Activated CD4-positive, alpha-beta T cell treated with anti-CD3 and anti-CD28 coated beads for 24 hours (primary cell): ENCODE measurements at places on chromosomes 13 and 19.
A peak's percentile ranks its signal among the peaks of the same experiment; 100 is the strongest.

- DNase-seq, result no peak
Measured at GRCh38 chr19:44072543-44073401, 813 bp downstream of the ZNF284 start.

GRCh38 chr13:44368062-44368591, 5.5 kb upstream of the SERP2 start:
- no peak for DNase-seq

GRCh38 chr13:67833564-67833963, 603.4 kb upstream of the PCDH9 start:
- DNase-seq, result no peak

GRCh38 chr19:37313335-37313627, 57.6 kb upstream of the ZNF527 start:
- no peak for DNase-seq

DNA sequence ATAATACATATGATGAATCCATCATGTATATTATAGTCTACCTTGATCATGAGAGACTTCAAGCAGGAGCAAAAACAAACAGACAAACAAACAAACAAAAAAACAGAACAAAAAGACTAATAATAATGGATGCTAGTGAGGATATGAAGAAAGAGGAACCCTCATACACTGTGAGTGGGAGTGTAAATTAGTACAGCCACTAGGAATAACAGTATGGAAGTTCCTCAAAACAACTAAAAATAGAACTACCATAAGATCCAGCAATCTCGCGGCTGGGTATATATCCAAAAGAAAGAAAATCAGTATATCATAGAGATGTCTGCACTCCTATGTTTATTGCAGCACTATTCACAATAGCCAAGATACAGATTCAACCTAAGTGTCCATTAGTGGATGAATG, 7.0 kb upstream of the DLEU7 start:
- DNase-seq, result no peak

DNA sequence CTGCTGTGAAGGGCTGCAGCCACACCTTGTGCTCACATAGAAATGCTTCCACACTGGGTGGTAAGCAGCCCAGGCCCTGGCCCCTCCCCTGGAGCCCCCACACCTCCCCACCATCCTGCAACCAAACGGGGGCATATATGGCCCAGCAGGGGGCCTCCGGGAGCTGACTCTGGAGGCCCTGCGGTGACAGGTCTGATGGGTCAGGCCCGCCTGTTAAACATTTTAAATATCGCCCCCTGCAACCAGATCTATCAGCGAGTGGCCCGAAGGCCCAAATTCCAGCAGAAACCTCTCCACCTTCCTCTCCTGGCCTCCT, 48.0 kb upstream of the KATNAL1 start:
- DNase-seq, result no peak

GRCh38 chr19:30263830-30264381, 108.3 kb upstream of the ZNF536 start:
- DNase-seq, result no peak

DNA sequence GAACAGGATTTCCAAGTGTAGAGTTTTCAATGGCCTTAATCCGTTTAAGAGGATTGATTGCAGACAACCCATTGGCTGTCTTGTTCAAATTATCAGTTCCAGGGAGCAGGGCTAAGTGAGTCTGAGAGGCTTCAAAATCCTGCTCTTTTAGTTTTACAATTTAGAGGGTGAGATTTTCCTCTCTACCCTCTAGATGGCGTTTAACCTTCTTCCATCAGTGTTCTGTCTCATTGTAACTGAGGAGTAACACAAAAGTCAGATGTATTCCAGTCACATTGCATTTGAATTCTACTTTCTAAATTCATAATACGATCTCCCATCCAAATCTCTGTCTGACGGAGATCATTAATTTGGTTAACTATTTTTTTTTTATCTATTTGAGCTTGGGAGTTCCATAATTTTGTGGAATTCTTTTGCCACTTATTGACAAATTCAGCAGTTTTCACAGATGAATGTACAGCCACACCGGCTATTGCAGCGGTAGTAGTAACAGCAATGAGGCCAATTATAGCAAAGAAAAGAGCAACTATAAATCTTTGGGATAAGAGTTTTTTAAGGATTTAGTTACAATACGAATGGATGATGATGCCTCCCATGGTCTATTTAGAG, 7.8 kb upstream of the C19orf84 start:
- DNase-seq, result no peak

DNA sequence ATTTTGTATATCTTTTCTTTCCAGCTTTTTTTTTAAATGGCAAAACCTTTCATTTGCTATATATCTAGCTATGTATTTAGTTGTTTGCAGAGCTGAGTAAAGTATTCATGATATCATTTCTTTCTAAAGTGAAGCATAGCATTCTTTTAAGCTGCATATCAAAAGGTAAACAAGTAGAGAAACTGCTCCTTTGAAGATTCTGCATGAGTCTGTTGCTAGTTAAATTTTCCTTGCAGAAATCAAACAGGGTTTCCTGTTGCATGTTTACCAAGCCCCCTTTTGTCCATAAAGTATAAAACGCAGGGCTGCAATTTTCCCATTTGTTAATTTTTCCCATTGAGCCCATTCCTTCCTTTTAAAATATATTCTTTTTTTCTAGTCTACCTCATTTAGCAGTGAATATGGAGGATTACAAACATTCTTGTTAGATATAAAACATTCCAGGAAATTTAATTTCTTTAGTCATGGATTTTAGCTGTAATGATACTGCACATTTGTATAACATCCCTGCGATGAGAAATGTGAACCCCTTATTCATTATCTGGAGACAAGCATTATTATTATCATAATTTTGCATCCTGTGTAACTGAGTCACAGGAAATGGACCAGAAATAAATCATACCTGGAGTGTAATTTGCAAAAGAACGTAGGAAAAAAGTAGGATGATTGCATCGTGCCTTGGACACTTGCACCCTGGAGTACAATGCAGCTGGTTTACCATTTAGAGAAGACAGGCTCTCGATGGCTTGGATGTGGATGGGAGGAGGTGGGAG, 110.9 kb upstream of the ARGLU1 start:
- no peak for DNase-seq

- DNase-seq, result no peak
Measured at GRCh38 chr19:5553892-5554291, 13.9 kb downstream of the TINCR start.

DNA sequence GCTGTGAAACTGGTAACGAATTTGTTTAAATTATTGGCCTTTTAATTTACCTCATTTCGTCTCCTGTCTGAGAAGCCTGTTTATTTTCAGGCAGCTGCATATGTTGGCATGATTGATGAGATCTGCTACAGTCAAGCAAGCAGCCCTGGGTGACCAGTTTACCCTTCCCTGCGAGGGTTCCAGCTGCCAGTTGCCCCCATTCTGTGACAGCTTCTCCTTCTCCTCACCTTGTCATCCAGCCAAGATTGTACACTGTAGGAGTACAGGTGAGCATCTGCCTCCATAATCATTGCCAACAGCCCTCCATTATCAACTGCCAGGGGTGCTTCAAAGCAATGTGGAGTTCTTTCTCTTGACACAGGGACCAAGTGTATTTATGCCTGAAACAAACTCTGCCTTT, 1979.9 kb upstream of the PRR20A start:
- DNase-seq, result no peak

DNA sequence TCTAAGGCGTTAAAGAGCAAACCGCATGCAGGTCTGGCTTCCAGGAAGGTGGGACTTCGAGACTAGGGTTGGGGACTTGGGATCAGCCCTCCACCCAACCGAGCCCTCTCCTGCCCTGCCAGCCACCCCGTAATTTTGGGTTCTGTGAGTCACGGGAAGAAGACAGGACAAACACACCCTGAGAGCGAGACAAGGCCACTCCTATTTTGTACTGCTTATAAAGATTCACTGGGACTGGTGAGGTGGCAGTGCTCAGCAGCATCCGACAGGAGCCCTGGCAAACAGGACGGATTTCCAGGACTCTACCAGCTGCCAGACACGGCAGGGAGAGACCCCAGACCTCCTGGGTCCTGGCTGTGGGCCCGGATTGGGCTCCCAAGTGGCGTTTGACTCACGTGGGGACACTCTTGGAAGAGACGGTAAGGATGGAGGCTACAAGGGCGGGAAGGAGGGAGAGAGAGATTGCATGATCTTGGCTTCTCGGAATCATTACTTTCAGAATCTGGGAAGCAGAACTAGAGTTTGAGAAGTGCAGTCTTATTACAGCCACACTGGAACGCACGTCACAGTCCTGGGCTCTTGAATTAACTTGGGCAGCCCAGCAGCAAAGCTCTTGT, at the start of gene C5AR2:
TSS of gene C5AR2 (plus strand) at position 245 of the 617 bp plus-strand sequence. CDS start 8,625 bp downstream, outside the sequence.
- no peak for DNase-seq

DNA sequence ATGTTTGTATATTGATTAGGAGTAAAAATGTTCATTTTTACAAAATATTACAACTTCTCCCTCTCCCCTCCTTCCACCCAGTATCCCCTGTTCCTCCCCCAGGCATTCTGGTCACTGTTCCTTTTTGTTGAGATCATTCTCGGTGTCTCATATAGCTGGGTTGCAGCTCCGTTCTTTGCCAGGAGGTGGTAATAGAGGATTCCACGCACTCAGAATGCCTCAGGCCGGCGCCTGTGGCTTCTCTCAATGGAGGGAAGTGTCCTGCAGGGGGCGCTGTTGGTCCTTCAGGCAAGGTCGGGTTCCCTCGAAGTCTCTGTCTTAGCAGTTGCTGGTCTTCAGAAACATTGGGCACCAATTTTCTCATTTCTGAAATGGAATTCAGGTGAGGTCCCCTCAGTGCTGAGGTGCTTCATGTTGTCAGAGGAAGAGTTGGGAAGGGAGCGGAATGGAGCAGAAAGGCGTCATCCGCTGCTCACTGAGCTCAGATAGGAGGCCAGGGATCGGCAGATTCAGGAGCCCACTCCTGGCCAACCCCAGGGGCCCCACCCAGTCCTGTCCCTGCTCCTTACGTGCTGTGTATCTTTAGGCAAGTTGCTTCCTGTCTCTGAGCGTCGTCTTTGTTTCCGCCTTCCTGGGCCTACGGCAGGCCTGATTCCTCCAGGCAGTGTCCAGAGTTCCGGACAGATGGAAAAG, 10.3 kb upstream of the GARIN5A start:
- DNase-seq, result peak; percentile 36

GRCh38 chr13:20397896-20398295, 127.8 kb downstream of the CRYL1 start:
- no peak for DNase-seq

DNA sequence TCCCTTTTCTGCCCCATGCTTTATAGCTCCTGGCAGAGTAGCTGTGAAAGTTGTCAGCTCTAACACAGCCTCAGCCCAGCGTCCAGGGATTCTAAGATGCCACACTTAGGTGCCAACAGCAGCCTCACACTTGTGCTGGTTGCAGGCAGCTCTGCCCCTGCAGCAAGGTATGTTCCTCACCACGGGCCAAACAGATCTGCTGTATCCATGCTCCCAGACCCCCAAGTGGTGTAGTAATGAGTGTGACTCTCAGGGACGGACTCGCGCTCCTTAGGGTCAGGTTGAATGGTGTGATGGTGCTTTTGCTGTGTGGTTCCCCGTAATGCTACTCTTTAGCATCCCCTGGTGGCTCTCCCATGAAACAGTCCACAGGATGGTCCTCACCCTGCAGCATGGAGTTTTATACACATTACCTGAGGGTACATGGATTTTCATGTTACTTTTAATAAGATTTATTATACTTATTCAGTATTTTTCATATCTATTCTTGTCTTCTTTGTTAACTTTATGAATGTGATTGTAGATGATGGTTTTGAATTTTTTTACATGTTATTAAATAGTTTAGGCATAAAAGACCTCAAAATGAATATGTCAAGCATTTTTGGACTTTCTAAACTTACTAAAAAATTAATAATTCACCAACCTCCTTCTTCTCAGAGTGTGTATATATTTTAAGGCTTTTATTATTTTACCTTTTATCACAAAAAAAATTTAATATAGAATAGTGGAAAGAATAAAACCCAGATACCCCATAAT, 232.5 kb downstream of the SLC7A1 start:
- DNase-seq, result peak; percentile 13

DNA sequence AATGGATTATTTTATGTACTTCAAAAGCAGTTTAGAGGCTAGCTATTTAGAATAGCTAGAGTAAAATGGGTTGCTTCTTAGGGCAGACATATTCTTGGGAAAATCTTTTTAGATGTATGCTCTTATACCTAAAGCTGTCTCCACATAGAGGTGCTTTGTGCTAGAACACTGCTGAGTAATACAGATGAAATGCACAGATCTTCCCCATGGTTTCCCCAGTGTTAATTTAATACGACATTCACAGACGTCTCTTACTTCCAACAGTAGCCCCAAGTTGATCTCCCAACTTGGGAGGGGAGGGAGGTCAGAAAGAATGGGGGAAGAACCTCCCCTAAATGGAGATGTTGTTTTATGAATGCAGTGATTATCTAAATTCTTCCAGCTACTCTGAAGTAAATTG, 16.9 kb downstream of the NALCN start:
- DNase-seq, result no peak

DNA sequence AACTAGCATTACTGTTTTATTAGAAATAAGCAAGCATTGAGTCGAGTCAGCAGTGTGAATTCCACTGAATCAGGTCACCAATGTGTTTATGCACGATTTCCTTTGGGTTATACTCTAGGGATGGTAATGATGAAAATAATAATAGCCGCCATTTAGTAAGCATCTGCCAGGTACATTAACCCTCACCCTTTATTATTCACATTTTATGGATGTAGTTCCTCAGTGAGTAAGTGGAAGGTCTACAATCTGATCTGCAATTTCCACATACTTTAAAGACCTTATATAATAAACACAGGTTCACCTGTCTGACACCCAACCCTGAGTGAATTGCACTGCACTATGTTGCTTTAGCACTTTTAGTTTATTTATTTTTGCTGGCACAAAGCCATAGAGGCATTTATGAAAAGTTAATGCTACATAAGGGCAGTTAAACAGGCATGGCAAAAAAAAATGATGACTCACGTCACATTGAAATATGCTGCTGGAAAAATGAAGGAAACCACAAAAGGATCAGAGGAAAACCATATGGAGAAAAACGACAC, 122.4 kb downstream of the TRPC4 start:
- DNase-seq, result no peak

- DNase-seq, result no peak
Measured at GRCh38 chr19:6219586-6220290, 60.0 kb downstream of the MLLT1 start.

DNA sequence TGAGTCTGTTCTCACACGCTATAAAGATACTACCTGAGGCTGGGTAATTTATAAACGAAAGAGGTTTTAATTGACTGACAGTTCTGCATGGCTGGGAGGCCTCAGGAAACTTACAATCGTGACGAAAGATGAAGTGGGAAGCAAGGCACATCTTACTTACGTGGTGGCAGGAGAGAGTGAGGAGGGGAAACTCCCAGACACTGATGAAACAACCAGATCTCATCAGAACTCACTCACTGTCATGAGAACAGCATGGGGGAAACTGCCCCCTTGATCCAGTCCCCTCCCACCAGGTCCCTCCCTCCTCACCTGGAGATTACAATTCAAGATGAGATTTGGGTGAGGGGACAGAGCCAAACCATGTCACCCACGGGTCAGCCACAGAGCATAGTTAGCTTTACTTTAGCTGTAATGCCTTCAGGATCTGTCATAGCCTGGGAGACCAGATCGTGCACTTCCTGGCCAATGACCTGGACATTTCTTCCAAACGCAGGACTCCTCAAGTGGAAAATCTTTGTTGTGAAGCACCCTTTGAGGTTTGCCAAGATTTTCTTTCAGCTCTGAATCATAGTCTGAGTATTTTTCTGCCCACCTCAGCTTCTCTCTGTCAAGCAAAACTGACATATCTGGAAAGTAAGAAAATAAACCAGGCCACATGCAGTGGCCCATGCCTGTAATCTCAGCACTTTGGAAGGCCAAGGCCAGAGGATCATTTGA, 25.2 kb upstream of the HIF3A start:
- DNase-seq, result no peak

- DNase-seq, result no peak
Measured at GRCh38 chr13:27782151-27782550, 10.1 kb upstream of the GSX1 start.

- DNase-seq, result no peak
Measured at GRCh38 chr13:47004027-47004426, 107.2 kb upstream of the HTR2A start.
